Fibroblast of the aortic adventitia (primary cell): ENCODE measurements at places on chromosomes 1 and 21.

GRCh38 chr1:28097100-28097472, 8.7 kb upstream of the EYA3 start:
- DNase-seq = no peak

DNA sequence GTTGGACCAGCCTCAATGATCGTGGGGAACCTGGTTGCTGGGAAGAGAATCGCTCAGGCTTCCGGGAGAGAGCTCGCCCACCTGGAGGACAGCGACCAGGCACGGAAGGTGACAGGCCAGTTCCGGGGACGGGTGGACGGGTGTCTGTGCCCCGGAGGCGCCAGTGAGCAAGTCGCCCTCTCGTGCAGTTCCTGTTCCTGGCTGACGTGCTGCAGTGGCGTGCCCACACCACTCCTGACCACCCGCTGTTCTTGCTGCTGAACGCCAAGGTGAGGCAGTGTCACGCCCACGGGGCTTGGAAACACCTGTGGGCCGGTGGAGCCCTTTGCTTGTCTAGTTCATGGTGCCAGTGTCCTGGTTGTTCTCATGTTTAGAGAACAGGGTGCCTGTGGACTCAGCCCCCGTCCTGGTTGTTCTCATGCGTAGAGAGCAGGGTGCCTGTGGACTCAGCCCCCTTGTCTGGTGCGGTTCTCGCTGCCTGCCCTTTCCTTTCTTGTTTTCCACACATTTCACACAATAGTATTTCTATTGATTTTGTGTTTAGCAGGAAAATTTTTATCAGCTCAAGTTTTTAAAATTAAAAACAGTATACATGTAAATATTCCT, 53.1 kb downstream of the S100B start:
- DNase-seq = no peak

DNA sequence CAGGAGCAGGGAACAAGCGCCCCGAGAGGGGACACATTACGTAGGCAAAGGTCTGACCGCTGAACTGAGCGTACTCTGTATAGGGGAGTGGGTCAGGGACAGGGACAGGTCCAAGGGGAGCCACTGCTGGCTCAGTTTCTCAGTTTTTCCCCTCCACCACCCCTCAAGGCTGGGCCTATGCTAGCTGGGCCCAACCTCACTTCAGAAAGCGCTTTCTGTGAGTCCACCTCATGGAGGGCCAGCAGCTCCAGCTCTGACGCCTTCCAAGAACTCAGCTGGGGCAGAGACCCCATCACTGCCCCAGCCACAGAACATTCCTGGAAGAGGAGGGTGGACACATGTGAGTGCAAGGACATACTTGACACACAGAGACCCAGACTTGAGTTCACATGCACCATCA, 242.0 kb downstream of the FOXD2 start:
- no peak for DNase-seq

- peak; percentile 67 for DNase-seq
Observed at GRCh38 chr21:42988236-42988965, 14.0 kb downstream of the PKNOX1 start.

- no peak for DNase-seq
Observed at GRCh38 chr1:13600762-13601453, 17.3 kb downstream of the PDPN start.

GRCh38 chr1:228812961-228813360, 77.7 kb downstream of the RHOU start:
- no peak for DNase-seq
